Heart left ventricle (tissue), 16 donors: ENCODE measurements at places on chromosomes 1 and 21. TPM values are rescaled to one million over a fixed set of nuclear protein-coding genes. Genes with fewer than 3 reads are reported as not detected.
A peak's percentile ranks its signal among the peaks of the same experiment; 100 is the strongest.

ABCG1 gene
- 25.3 TPM for total RNA-seq

C1orf185 gene
- total RNA-seq = not detected

S100A9 gene
- total RNA-seq = 76.2 TPM

LY9 gene
- total RNA-seq = not detected

MFAP2 gene
- total RNA-seq = 1.7 TPM

- H3K4me3 ChIP-seq = no peak overlapping the region
- no peaks in the 10 kb centered on the region for H3K4me1 ChIP-seq
- H3K36me3 ChIP-seq = no peaks in the 10 kb centered on the region
- H3K27ac ChIP-seq = no peak overlapping the region
Observed at GRCh38 chr1:228044961-228045360, 37.5 kb upstream of the ARF1 start.

DNA sequence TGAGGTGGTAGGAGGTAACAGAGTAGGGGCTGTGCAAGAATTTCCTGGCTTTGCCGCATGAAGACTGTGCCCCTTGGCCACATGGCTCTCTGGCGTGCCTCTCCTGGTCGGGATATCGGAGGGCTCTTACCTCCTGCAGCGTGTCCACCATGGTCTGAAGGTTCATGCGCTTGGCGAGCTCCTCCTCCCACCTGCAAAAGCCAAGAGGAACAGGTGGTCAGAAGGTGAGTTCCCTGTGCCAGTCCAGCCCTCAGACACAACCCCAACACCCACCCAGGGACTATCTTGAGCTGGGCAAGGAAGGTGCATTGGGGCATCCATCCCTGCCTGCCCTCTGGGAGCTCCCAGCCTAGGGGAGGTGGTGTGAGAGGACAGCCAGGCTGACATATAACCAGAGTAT is 18.6 kb upstream of the ALDH4A1 start:
- H3K36me3 ChIP-seq = peaks cover 3% of the 10 kb centered on the region
- no peak overlapping the region for H3K4me3 ChIP-seq
- peaks cover 44% of the 10 kb centered on the region for H3K4me1 ChIP-seq

DNA sequence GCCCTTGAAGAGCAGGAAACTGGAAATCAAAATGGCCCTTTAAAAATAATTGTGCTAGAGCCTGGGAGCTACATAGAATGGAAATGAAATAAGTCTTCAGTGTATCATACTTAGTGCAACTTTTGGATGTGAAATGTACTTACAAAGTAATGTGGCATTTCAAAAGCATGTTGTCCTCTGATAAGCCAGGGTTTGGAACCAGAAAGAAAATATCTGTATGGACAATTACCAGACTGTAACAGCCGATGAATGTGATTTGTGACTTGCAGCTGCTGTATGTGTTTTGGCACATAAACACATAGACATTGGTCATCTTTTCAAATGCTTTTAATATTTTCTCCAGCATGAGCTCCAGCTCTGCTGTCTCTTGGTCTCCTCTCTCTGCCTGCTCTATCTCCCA is 546.4 kb downstream of the OMA1 start:
- no peak for DNase-seq
- H3K4me3 ChIP-seq = no peak overlapping the region
- no peaks in the 10 kb centered on the region for H3K36me3 ChIP-seq
- no peaks in the 10 kb centered on the region for H3K4me1 ChIP-seq
- no peaks in the 10 kb centered on the region for H3K27me3 ChIP-seq

- no peak overlapping the region for H3K4me3 ChIP-seq
- H3K27me3 ChIP-seq = no peaks in the 10 kb centered on the region
- H3K36me3 ChIP-seq = no peaks in the 10 kb centered on the region
- peak overlapping the region; percentile 81 for H3K27ac ChIP-seq
- H3K4me1 ChIP-seq = peaks cover 96% of the 10 kb centered on the region
- DNase-seq = no peak
Observed at GRCh38 chr1:42940851-42941639, 17.6 kb downstream of the SLC2A1 start.

- no peaks in the 10 kb centered on the region for H3K4me1 ChIP-seq
- H3K4me3 ChIP-seq = no peak overlapping the region
- DNase-seq = no peak
- H3K27ac ChIP-seq = no peak overlapping the region
- H3K27me3 ChIP-seq = no peaks in the 10 kb centered on the region
Observed at GRCh38 chr1:216779686-216780085, 56.5 kb upstream of the ESRRG start.

DNA sequence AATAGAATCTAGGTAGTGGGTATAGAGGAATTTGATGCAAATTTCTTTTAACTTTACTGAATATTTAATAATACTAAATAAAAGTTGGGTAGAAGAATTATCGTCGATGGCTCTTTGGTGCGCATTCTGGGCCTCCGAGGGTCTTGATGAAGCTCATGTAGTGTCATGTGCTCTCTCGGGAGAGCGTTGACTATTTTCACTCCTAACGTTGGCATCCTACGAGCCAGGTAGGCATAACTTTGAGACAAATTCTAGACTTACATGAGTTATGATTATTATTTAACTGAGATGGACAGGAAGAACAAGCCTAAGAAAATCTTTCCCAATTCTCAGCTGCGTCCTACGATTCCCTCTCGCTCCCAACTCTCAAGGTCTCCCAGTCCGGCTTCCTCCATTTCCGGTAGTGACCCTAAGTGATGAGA is 550 bp upstream of the PCAT6 start:
- no peak for DNase-seq
- peak overlapping the region; percentile 91 for H3K27ac ChIP-seq
- H3K4me3 ChIP-seq = peak overlapping the region; percentile 51
- peaks cover 36% of the 10 kb centered on the region for H3K4me1 ChIP-seq
- H3K36me3 ChIP-seq = no peaks in the 10 kb centered on the region
- no peaks in the 10 kb centered on the region for H3K27me3 ChIP-seq

GRCh38 chr1:179742717-179743678 is at the start of gene FAM163A:
Gene FAM163A (plus strand): TSS chr1:179743291. CDS start chr1:179813098, 69,807 bp downstream.
- peak; percentile 25 for DNase-seq
- H3K36me3 ChIP-seq = no peaks in the 10 kb centered on the region
- H3K4me3 ChIP-seq = peak within 1 kb of the TSS; percentile 52
- H3K27me3 ChIP-seq = peaks cover 75% of the 10 kb centered on the region

- no peak for DNase-seq
- no peaks in the 10 kb centered on the region for H3K27me3 ChIP-seq
- no peaks in the 10 kb centered on the region for H3K4me1 ChIP-seq
Observed at GRCh38 chr1:19112891-19113696, 97.0 kb downstream of the UBR4 start.

DNA sequence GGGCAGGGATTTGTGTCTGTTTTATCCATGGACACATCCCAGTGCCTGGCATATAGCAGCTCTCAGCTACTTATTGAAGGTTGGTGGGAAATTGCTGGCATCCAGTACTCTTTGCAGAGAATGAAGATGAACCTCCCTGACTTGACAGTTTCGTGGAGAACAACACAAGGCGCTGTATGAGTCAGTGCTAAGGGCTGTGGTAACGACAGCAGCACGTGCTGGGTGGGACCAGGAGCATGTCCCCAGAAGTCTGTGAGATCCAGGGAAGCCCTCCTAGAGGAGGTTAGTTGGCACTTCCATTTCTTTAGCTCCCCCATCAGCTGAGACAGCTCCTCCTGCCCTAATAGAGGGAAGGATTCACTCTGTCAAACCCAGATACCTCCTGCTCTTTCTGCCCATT is 25.9 kb upstream of the IL19 start:
- H3K36me3 ChIP-seq = no peaks in the 10 kb centered on the region
- H3K4me1 ChIP-seq = no peaks in the 10 kb centered on the region
- no peak overlapping the region for H3K27ac ChIP-seq
- H3K27me3 ChIP-seq = no peaks in the 10 kb centered on the region
- DNase-seq = no peak

- no peaks in the 10 kb centered on the region for H3K4me1 ChIP-seq
- peak within 1 kb of the TSS; percentile 50 for H3K27ac ChIP-seq
- peak within 1 kb of the TSS; percentile 57 for H3K4me3 ChIP-seq
- H3K36me3 ChIP-seq = no peaks in the 10 kb centered on the region
Observed at GRCh38 chr1:84892705-84893618, at the start of gene LPAR3. Gene LPAR3 (minus strand): TSS chr1:84893206. CDS start chr1:84866120, 27,086 bp downstream.

DNA sequence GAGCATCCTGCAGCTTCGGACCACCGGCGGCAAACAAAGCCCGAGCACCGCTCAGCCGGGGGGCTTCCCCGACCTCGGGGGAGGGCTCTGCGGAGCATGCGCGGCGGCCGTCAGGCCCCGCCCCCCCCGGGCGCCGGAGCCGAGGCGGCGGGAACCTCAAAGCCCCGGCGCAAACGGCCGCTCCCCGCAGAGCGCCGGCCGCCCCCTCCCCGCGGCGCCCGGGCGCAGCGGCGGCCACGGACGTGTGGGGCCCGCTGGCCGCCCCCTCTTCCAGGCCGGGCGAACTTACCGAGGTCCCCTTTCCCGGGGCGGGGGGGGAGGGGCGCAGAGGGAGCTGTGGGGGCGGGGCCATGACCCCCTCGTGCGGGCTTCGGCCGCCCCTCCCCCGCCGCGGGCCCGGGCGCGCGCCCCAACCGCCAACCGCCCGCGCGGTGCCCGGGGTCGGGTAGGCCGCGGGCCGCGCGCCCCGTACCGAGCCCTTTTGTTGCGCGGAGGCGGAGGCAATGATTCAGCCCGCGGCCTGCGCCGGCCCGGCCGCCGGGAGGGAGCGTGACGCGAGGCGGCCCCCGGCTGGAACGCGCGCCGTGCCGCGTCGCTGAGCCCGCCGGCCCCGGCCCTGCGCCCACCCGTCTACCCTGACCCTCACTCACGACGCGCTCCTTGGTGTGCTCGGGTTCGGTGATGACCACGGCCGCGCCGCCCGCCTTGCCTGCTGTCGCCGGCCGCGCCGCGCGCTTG is 1.7 kb downstream of the RCC2 start:
- peak overlapping the region; percentile 74 for H3K4me3 ChIP-seq
- H3K27ac ChIP-seq = peak overlapping the region; percentile 87
- DNase-seq = peak; percentile 54
- no peaks in the 10 kb centered on the region for H3K27me3 ChIP-seq
- peaks cover 25% of the 10 kb centered on the region for H3K36me3 ChIP-seq

DNA sequence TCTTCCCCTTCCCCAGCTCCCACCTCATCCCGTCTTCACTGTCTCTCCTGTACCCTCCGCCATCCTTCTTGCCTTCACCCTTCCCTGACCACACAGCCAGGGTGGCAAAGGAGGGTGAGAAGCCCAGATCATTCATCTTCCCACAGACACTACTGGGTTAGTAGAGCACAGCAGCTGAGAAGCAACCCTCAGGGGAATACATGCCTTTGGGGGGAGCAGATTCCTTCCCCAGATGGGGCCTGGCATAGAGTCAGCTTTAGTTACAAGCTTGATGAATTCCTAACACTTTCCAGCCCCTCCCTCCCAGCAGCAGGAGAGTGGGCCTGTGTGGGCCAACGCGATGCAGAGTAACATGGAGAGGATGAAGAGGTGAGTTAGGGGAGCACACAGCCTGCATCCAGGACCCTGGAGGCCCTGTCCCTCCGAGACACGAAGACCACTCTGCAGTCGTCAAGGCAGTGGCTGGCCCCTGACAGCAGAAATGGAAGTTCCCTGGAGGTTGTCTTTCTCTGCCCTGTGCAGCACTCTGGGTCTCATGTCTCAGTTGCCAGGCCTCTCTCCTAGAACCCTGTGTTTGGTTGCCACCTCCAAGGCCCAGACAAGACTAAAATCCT is 8.8 kb upstream of the BTG2 start:
- no peak overlapping the region for H3K27ac ChIP-seq
- no peaks in the 10 kb centered on the region for H3K36me3 ChIP-seq
- DNase-seq = peak; percentile 48
- H3K4me1 ChIP-seq = no peaks in the 10 kb centered on the region
- no peaks in the 10 kb centered on the region for H3K27me3 ChIP-seq

GRCh38 chr1:29292344-29292743 is 56.0 kb downstream of the PTPRU start:
- no peaks in the 10 kb centered on the region for H3K27me3 ChIP-seq
- H3K4me3 ChIP-seq = no peak overlapping the region
- H3K4me1 ChIP-seq = no peaks in the 10 kb centered on the region
- DNase-seq = no peak

DNA sequence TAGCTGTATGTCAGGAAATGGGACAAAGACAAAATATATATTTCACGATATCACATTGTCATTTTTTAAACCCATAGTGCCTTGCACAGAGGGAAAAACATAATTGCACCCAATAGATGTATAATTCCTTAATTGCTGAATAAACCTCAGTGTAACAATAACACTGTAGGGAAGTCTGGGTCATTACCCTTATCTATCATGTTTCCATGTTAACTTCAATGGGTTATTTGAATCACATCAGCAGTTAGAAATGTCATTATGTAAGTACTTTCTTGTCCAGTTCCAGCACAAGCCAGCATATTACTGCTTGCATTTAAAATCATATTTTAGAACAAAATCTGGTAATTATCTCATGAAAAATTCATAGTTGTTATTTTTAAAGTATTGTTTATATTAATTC is 222.7 kb downstream of the HMCN1 start:
- DNase-seq = no peak
- no peak overlapping the region for H3K27ac ChIP-seq
- H3K4me3 ChIP-seq = no peak overlapping the region
- H3K36me3 ChIP-seq = no peaks in the 10 kb centered on the region

DNA sequence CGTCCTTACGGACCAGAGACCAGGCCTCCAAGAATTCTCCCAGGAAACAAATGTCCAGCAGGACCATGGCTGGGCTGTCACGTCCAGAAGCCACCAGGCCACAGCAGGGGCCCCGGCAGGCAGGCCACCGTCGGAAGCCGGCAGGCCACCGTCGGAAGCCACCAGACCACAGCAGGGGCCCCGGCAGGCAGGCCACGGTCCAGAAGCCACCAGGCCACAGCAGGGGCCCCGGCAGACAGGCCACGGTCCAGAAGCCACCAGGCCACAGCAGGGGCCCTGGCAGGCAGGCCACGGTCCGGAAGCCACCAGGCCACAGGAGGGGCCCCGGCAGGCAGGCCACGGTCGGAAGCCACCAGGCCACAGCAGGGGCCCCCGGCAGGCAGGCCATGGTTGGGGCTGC is 67.0 kb upstream of the PDE9A start:
- H3K27me3 ChIP-seq = no peaks in the 10 kb centered on the region
- H3K36me3 ChIP-seq = no peaks in the 10 kb centered on the region
- H3K4me3 ChIP-seq = no peak overlapping the region
- H3K4me1 ChIP-seq = no peaks in the 10 kb centered on the region
- DNase-seq = no peak

DNA sequence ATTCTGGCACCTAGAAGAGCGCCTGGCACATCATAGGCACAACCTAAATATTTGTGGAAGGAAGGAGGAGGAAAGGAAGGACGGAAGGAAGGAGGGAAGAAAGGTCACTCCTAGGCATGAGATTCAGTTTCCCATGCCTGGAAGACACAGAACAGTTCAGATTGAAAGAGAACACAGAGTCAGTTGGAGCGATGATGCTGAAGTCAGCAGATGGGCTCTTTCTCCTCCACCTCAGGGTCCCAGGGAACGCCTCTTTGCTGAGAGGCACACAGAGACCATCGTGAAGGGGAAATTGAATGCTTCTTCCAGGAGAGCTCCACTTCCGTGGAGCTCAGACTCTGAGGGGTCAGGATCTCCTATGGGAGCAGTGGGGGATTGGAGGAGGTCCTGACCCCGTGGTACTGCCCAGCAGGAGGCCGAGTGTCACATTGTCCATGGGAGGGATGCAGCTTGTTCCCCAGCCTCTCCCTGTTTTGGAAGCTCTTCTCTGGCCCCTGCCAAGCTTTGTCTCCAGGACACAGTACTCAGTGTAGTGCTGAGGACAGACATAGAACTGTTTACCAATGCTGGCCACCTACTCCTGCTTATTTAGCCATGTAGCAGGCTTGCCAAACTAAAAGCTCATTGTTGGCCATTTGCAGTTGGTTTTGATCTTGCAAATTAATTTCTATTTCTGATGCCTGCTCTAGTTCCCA is 2.4 kb downstream of the MYBPHL start:
- DNase-seq = no peak
- H3K4me3 ChIP-seq = no peak overlapping the region
- H3K4me1 ChIP-seq = peaks cover 58% of the 10 kb centered on the region
- peaks cover 3% of the 10 kb centered on the region for H3K36me3 ChIP-seq
- no peaks in the 10 kb centered on the region for H3K27me3 ChIP-seq
